ENCODE measurements at places on chromosomes 2 and 18.

- DNase-seq, result no peak
Measured at GRCh38 chr18:67813380-67814028, 297.0 kb upstream of the DSEL start.

DNA sequence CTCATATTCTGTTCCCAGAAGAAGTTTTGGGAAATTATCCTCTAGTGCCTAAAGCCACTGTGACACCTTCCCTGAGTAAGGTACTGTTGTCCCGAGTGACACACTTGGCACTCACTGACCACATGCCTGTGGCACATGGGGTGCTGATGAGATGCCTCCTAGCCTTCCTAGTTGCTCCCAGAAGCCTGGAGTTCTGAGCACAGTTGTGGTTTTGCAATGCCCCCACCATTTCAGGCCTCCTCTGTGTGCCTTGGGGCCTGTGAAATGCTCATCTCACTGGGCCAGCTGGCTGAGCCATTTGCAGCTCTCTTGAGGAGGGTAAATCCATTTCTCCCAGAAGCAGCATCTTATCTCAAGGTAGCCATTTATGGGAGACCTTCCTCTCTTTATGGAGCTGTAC, 91.8 kb downstream of the DGKD start:
- no peak for DNase-seq

- no peak for DNase-seq
Measured at GRCh38 chr18:36650906-36651305, 177.9 kb downstream of the TPGS2 start.

- DNase-seq, result no peak
Measured at GRCh38 chr2:79855264-79856006, 342.6 kb downstream of the CTNNA2 start.

- no peak for DNase-seq
Measured at GRCh38 chr2:228369400-228370031, 188.0 kb upstream of the SPHKAP start.

DNA sequence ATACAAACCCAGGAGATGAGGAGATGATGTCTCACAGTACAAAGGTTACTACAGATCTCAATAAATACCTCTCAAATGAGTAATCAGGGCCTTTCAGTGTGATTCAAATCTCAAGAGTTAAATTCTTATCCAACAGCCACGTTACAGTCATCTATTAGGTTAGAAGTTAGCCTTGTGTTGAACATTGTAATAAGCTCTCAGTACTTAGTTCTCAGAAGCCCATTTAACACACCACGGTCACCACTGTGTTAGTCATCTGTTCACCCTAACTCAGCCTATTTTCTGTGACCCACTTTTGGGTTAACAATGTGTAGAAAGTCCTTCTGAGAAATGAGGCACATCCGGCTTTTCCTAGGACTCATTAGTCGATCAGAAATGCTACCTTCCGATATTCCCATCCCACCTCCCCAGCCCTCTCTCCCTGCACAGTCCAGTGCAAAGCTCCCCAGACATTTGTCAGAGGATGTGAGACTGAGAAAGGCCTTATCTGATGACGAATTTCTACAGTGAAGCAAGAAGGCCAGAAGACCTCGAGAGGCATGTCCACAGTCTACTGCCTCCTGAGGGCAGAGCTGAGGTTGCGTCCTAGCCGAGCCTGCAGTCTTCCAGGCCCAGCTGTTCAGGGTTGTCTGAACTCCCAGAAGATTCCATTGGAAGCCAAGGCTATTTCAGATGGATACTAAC, 92.6 kb downstream of the ACTR2 start:
- no peak for DNase-seq

DNA sequence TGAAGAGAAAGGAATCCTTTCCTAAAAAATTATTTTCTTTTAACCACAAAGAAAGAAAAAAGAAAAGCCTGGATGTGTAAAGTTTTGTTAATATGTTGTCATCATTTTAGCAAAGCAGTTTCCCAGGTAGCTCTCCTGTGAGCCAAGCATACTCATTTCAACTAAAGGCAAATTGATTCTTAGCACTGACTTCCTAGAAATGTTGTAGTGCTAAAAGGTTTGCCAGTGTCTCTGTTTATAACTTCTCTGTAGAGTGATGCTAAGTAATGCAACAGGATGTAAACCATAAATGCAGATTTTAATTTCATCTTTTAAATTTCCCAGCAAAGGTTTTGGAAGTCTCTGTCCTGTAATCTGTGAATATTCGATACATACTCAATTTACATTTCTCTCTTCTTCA, 10.2 kb downstream of the GATA6 start:
- DNase-seq, result no peak

Data from stimulated activated CD4-positive, alpha-beta T cell treated with anti-CD3 and anti-CD28 coated beads, Interleukin-4, amount 100 ng/mL, for 4 hours (primary cell).